ENCODE measurements at places on chromosomes 12 and 14.
A peak's percentile ranks its signal among the peaks of the same experiment; 100 is the strongest.

DNA sequence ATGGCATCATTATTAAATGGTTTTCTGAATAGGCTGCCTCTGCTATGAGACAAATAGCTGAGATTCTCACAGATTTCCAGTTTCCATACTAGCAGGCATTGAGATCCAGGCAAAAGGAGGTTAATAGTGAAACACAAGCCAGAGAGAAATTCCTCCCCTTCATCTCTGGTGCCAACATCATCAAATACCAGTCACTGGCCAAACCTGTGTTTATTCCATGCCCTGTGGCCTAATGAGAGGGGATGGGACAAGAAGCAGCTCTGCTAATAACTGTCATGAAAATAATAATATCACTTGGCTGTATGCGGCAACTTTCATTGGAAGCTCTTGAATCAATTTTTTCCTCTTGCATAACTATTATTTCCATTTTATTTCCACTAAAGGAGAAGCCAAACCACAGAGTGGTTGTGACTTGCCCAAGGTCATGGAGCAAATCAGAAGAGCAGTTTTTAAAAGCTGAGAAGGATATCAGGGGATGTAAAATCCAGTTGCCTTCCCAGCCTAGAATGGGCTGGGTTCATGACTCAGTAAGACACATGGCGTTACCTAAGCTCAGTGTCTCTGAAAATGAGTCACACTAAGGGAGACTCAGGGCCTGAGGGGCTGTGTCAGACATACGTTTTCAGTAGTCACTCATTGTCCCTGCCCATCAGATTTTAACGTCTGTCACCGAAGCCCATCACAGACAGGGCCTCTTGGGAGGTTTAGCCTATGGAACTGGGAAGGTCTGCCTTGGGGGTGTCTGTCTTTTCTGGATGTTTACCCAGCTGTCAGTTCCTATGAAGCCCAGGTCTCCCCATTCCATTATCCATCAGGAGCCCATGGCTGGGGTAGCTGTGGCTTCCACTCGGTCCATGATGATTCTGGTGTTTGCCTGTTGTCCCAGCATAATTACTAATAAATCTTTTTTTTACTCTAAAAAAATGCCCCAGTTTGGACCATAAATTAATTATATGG is 208.8 kb upstream of the EEA1 start:
- DNase-seq, result peak; percentile 50
- H3K4me3 ChIP-seq, result no peak overlapping the region
- H3K36me3 ChIP-seq, result no peaks in the 10 kb centered on the region
- H3K4me1 ChIP-seq, result no peaks in the 10 kb centered on the region
- H3K27me3 ChIP-seq, result no peaks in the 10 kb centered on the region

GRCh38 chr14:20469890-20470602 is 840 bp downstream of the PNP start:
- H3K4me1 ChIP-seq, result no peaks in the 10 kb centered on the region
- no peaks in the 10 kb centered on the region for H3K36me3 ChIP-seq
- no peaks in the 10 kb centered on the region for H3K27me3 ChIP-seq
- no peak for DNase-seq

DNA sequence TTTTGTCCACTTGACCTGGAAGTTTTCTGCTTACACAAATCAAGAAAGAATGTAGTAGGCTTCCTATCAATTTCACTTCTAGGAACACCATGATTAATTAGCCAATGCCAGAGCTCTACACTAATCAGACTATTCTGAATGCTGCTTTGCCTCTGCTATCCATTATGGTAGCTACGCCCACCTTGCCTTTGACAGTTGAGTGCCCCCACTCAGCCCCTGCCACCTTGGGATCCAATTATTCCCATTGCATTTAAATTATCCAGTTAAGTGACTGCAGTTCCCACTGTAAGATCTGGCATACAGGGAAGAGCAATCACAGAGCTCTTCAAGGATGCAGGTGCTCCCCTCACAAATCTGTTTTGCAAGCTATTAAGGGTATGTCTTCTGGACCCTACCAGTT is 47.5 kb downstream of the FIGNL2 start:
- no peak overlapping the region for H3K4me3 ChIP-seq
- H3K36me3 ChIP-seq, result no peaks in the 10 kb centered on the region
- H3K27me3 ChIP-seq, result no peaks in the 10 kb centered on the region
- no peaks in the 10 kb centered on the region for H3K4me1 ChIP-seq
- no peak for DNase-seq

- no peaks in the 10 kb centered on the region for H3K4me1 ChIP-seq
- H3K4me3 ChIP-seq, result no peak overlapping the region
- H3K36me3 ChIP-seq, result no peaks in the 10 kb centered on the region
- no peak for DNase-seq
- no peaks in the 10 kb centered on the region for H3K27me3 ChIP-seq
- H3K27ac ChIP-seq, result no peak overlapping the region
Measured at GRCh38 chr12:56546680-56547079, 25.1 kb downstream of the RBMS2 start.

- H3K4me1 ChIP-seq, result no peaks in the 10 kb centered on the region
- no peak overlapping the region for H3K27ac ChIP-seq
- no peaks in the 10 kb centered on the region for H3K36me3 ChIP-seq
- no peaks in the 10 kb centered on the region for H3K27me3 ChIP-seq
- no peak overlapping the region for H3K4me3 ChIP-seq
- no peak for DNase-seq
Measured at GRCh38 chr14:65658202-65658601, 245.7 kb downstream of the FUT8 start.

DNA sequence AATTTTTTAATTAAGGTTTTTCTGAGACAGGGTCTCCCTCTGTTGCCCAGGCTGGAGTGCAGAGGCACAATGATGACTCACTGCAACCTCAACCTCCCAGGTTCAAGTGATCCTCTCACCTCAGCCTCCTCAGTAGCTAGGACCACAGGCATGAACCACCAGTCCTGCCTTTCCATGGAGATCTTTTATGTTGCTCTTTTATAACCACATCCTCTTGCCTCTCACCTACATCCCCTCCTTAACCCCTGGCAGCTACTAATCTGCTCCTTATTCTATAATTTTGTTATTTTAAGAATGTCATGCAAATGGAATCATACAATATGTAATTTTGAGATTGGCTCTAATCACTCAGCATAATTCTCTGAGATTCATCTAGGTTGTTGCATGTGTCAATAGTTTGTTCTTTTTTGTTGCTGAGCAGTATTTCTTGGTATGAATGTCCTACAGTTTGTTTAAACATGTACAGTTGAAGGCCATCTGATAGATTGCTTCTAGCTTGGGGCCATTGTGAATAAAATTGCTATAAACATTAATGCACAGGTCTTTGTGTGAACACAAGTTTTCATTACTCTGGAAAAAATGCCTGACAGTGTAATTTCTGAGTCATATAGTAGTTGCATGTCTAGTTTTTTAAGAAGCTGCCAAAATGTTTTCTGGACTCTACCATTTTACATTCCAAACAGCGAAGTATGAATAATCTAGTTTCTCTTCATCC is 249.2 kb upstream of the AMIGO2 start:
- no peak for DNase-seq
- H3K4me3 ChIP-seq, result no peak overlapping the region
- H3K4me1 ChIP-seq, result no peaks in the 10 kb centered on the region
- no peak overlapping the region for H3K27ac ChIP-seq
- H3K27me3 ChIP-seq, result no peaks in the 10 kb centered on the region
- H3K36me3 ChIP-seq, result no peaks in the 10 kb centered on the region

GRCh38 chr14:104852280-104852663 is 12.8 kb upstream of the CEP170B start:
- H3K4me3 ChIP-seq, result no peak overlapping the region
- DNase-seq, result peak; percentile 17
- no peaks in the 10 kb centered on the region for H3K27me3 ChIP-seq
- no peaks in the 10 kb centered on the region for H3K36me3 ChIP-seq
- H3K27ac ChIP-seq, result no peak overlapping the region
- H3K4me1 ChIP-seq, result no peaks in the 10 kb centered on the region

- no peaks in the 10 kb centered on the region for H3K4me1 ChIP-seq
- H3K27ac ChIP-seq, result no peak overlapping the region
- H3K36me3 ChIP-seq, result no peaks in the 10 kb centered on the region
- no peaks in the 10 kb centered on the region for H3K27me3 ChIP-seq
- no peak for DNase-seq
Measured at GRCh38 chr14:83257466-83258439, 1724.1 kb upstream of the SEL1L start.

DNA sequence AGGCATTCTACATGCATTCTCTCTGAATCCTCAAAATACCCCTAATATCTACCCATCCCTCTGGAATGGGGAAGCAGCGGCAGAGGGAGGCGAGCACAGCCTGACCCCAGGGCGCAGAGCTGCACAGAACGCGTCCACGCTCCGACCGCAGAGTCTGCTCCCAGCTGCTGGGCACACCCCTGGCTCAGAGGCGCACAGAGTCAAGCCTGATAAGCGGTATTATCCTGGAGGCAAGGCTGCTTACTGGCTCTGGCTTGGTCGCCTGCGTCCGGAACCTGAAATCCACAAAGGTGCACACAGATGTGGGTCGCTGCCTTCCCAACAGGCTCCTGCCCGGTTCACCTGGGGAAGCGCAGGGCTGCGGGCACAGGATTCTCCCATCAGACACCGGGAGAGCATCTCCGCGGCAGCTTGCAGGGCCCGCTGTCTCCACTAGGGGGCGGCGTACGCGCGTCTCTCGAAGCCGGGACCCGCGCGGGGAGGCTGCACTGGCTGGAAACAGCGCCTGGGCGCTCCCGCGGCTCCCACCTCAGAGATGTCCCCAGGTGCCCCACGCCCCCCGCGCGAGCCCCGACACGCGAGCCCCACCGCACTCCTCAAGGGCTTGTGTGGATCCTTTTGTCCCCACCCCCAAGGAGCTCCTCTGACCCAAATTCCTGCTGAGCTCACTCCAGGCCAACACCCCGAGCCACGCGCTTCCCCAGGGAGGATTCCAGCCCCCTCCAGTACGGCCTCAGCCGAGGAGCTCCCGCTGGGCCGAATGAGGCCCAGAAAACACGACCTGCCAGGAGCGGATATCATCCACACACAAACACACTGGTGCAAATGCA is 120.1 kb upstream of the FZD10 start:
- H3K4me3 ChIP-seq, result no peak overlapping the region
- no peaks in the 10 kb centered on the region for H3K36me3 ChIP-seq
- no peak for DNase-seq
- H3K4me1 ChIP-seq, result no peaks in the 10 kb centered on the region
- no peak overlapping the region for H3K27ac ChIP-seq

DNA sequence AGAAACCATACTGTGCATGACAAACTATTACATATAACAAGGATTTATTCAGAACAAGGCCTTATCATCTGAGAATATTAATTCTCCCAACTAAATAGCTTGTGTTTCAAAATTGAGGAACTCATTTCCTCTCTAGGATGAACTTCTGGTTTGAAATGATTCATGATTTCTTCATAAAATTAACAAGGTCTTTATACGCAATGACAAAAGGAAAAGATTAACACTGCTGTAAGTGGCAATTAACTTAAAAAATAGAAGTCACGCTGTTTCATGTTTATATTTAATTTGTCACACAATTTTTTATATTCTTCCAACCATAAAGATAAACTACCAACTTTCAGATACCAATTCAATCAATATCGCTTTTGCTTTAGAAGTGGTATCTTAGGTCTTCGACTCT is 80.8 kb downstream of the GRIP1 start:
- no peaks in the 10 kb centered on the region for H3K36me3 ChIP-seq
- H3K4me1 ChIP-seq, result no peaks in the 10 kb centered on the region
- no peak for DNase-seq
- H3K4me3 ChIP-seq, result no peak overlapping the region

GRCh38 chr14:45083617-45083975 is 320 bp upstream of the PRPF39 start:
- no peaks in the 10 kb centered on the region for H3K27me3 ChIP-seq
- H3K36me3 ChIP-seq, result no peaks in the 10 kb centered on the region
- peak overlapping the region; percentile 56 for H3K4me3 ChIP-seq
- no peak for DNase-seq
- H3K4me1 ChIP-seq, result no peaks in the 10 kb centered on the region
- peak overlapping the region; percentile 87 for H3K27ac ChIP-seq

DNA sequence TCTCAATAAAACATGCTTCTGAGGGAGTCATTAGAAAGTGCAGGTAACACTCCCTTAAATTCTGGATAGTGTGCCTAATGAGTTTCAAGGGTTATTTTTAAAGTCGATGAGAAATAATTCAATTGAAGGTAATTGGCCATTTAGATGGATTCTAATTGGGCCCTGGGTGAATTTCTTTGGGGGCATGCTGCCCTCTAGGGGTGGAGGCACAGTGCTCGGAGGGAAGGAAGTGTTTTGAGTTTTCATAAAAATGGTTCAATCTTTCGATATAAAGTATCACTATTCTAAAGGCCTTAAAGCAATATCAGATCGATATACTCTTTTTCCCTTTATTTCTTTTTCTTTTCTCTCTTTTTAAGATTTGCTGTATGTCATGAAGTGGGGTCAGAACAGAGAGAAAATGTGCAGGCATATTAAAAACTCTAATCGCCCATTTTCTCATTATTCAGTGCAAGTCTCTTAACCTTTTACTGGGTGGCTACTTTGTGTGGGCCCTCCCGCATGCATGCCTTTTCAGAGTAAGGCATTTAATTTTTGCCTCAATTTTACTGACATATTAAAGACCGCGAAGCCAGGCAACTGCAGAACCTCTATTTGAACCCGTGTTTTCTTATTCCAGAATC is 25.5 kb downstream of the NKX2-8 start:
- no peaks in the 10 kb centered on the region for H3K4me1 ChIP-seq
- no peaks in the 10 kb centered on the region for H3K36me3 ChIP-seq
- DNase-seq, result no peak
- H3K27me3 ChIP-seq, result no peaks in the 10 kb centered on the region

- no peak for DNase-seq
- H3K36me3 ChIP-seq, result no peaks in the 10 kb centered on the region
- no peak overlapping the region for H3K4me3 ChIP-seq
- H3K4me1 ChIP-seq, result no peaks in the 10 kb centered on the region
Measured at GRCh38 chr12:55250944-55251343, 6.5 kb downstream of the OR6C74 start.

DNA sequence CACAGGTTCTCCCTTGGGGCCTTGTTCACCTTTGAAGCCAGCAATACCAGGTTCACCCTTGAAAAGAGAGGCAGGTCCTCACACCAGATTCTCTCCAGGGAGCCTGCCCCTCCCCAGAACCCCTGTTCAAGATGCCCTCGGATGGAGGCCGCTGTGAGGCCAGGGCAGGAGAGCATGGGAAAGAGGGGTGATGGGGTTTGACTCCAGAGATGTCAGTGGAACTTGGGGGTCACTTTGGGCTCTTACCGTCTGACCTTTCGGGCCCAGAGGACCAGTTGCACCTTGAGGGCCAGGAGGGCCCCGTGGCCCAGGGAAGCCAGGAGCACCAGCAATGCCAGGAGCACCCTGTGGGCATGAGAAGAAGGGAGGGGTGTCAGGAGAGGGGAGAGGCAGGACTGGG is 17.4 kb downstream of the COL2A1 start:
- no peak overlapping the region for H3K4me3 ChIP-seq
- H3K36me3 ChIP-seq, result no peaks in the 10 kb centered on the region
- no peaks in the 10 kb centered on the region for H3K4me1 ChIP-seq
- H3K27me3 ChIP-seq, result no peaks in the 10 kb centered on the region

All from breast epithelium (tissue), 4 donors.